ENCODE measurements at places on chromosomes 1 and 21. TPM values are rescaled to one million over a fixed set of nuclear protein-coding genes. Genes with fewer than 3 reads are reported as not detected.

Gene KIAA0040
- 12.8 TPM for total RNA-seq

DNA sequence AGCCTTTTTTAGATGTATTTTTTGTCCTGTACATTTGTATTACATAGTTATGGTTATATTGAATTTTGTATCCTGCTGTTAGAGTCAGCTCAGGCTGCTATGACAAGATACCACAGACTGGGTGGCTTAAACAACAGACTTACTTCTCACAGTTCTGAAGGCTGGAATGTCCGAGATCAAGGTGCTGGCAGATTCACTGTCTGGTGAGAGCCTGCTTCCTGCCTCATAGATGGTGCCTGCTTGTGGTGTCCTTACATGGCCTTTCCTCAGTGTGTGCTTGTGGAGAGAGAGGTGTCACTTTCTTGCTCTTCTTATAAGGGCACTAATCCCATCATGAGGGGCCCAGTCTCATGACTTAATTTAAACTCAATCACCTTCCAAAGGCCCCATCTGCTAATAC is 23.1 kb upstream of the MYSM1 start:
- peaks cover 33% of the 10 kb centered on the region for H3K4me1 ChIP-seq
- DNase-seq, result no peak
- H3K36me3 ChIP-seq, result no peaks in the 10 kb centered on the region

Gene STUM
- total RNA-seq, result 0.85 TPM

DNA sequence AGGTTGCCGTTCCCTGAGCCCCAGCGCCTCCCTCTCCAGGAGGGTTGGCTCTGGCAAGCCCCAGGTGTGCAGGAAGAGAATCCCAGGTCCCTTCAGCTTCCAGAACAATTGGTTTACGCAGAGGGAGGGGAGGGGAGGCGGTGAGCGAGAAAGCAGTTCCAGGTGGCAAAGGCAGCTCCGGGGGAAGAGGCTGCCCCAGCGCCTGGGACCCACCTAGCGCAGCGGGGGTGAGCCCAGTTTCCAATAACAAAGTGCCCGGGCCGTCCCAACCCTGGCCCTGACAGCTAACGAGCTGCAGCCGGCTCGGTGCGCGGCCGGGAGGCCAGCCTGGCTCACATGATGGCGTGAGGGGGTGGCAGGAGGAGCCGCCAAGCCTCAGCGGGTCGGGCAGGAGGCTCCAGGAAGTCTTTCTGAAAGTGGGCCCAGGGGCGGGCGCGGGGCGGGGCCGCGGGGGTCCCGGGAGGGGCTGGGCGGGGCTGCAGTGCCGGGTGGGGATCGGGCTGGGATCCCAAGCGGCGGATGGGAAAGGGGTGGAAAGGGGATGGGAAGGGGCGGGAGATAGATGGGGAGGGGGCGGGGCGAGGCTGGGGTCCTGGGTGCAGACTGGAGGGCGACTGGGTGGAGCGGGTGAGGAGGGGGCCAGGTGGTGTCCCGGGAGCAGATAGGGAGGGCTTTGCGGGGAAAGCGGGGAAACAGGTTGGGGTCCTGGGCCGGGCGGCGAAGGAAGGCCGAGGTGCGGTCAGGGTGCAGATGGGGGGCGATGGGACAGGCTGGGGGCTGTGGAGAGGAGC is 22.8 kb downstream of the DHRS3 start:
- no peaks in the 10 kb centered on the region for H3K27me3 ChIP-seq
- H3K27ac ChIP-seq, result peak overlapping the region; percentile 93
- DNase-seq, result peak; percentile 80
- peaks cover 100% of the 10 kb centered on the region for H3K4me1 ChIP-seq
- H3K4me3 ChIP-seq, result peak overlapping the region; percentile 54

GRCh38 chr21:44836666-44837471 is 19.0 kb upstream of the SUMO3 start:
- H3K4me1 ChIP-seq, result peaks cover 9% of the 10 kb centered on the region
- H3K27ac ChIP-seq, result no peak overlapping the region
- no peaks in the 10 kb centered on the region for H3K27me3 ChIP-seq

DNA sequence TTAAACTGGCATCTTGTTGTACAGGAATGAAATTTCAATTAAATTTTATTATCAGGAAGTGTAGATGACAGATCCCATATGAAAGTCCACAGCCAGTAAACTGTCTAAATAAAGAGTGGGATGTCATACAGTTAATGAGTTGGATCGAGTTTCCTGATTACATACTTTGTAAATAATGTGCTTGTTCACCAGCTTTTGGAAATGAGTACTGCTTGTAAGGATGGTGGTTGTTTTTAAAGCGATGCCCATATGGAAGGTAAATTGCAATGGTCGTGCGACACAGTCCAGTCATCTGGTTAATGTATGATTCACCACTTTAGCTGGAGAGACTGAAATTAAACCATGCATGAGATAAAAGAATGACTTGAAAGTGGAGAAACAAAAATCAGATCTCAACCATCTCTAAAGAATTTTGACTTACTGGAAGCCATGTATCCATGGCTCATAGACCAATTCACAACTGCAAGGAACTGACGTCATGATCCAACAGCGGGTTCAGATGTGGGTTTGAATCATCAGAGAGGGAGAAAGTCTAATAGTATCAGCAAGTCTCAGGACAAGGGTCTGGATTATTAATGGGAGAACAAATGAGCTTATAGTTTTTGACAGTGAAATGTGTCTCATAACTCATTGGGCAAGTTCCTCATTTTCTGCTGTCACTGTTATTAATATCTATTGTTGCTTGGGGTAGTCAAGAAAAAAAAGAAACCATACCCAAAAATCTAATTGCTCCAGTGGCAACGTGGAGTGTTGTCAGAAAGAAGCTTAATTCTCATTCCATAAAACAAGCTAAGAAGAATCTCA is 49.0 kb downstream of the MAP10 start:
- no peak for DNase-seq
- no peaks in the 10 kb centered on the region for H3K27me3 ChIP-seq
- no peaks in the 10 kb centered on the region for H3K4me1 ChIP-seq
- no peak overlapping the region for H3K4me3 ChIP-seq
- no peak overlapping the region for H3K27ac ChIP-seq

- DNase-seq, result no peak
- no peak overlapping the region for H3K27ac ChIP-seq
- H3K4me3 ChIP-seq, result no peak overlapping the region
- H3K4me1 ChIP-seq, result no peaks in the 10 kb centered on the region
- no peaks in the 10 kb centered on the region for H3K36me3 ChIP-seq
Measured at GRCh38 chr1:90821788-90822359, 104.8 kb upstream of the BARHL2 start.

DNA sequence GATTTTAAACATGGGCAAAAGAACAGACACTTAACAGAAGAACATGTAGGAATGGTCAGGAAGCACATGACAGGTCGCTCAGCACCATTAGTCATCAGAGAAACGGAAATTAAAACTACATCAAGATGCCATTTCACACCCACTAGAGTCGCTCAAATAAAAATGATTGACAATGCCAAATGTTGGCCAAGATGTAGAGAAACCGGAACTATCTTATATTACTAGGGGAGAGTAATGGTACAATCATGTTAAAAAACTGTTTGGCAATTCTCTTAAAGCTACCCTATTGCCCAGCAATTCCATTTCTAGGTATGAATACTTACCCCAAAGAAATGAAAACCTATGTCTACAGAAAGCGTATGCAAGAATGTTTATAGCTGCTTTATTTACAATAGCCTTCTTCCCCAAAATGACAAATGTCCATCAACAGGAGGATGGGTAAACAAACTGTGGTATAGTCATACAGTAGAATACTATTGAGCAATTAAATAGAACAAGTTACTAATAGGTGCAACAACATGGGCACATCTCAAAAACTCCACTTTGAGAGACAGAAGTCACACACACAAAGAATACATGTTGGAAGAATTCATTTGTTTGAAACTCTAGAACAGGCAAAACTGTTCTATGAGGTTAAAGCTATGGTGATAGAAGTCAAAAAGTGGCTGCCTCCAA is 92.8 kb downstream of the ETS2 start:
- no peaks in the 10 kb centered on the region for H3K27me3 ChIP-seq
- no peak for DNase-seq
- H3K4me1 ChIP-seq, result peaks cover 17% of the 10 kb centered on the region
- H3K36me3 ChIP-seq, result no peaks in the 10 kb centered on the region
- H3K27ac ChIP-seq, result no peak overlapping the region

Data from left ventricle myocardium inferior (tissue), 1 donor.